ENCODE measurements at places on chromosomes 2 and 18.

- DNase-seq, result no peak
Measured at GRCh38 chr2:158113741-158114295, 12.1 kb downstream of the UPP2 start.

DNA sequence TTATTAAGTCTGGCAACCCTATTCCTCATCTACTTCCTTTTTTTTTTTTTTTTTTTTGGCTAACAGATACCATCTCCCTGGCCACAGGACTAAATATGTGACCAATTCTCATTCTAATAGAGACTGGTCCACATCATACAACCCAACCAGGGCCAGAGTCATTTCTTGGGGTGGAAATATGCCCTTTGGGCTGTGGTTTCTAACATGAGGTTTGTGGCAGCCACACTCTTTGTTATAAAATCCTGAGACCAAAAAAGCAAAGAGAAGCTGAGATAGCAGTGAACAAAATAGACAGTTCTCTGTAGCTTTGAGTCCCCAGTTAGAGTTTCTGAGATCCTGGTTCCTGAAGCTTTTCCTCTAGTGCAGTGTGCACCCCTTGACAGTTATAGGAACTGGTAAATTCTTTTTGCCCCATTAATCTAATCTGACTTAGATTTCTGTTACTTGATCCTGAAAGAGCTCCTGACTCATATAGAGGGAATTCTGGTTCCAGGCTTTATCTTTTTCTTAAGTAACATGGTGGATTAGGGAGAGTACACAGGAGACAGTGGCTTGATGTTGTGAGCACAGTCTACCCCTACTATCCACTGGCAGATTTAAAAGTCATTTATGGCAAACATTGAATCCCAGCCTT, 86.8 kb downstream of the MAIP1 start:
- DNase-seq, result no peak

GRCh38 chr2:176533505-176534193, 264.4 kb downstream of the MTX2 start:
- no peak for DNase-seq

- no peak for DNase-seq
Measured at GRCh38 chr18:75418293-75419005, 9.1 kb downstream of the SMIM21 start.

DNA sequence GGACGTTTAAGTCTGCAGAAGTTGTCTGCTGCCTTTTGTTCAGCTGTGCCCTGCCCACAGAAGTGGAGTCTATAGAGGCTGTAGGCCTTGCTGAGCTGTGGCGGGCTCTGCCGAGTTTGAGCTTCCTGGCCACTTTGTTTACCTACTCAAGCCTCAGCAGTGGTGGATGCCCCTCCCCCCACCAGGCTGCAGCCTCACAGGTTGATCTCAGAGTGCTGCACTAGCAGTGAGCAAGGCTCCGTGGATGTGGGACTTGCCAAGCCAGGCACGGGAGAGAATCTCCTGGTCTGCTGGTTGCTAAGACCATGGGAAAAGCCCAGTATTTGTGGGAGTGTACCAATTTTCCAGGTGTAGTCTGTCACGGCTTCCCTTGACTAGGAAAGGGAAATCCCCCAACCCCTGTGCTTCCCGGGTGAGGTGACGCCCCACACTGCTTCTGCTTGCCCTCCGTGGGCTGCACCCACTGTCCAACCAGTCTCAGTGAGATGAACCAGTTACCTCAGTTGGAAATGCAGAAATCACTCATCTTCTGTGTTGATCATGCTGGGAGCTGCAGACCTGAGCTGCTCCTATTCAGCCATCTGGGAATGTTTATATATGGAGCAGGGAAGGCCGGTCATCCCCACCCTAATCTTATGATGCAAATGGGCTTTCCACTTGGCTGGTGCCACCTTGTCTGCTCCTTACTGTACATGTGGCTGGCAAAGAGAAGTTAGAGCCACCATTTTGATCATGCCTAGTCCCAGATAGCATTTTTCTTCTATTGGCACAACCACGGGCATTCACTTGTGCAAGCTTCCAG, 156.9 kb upstream of the ITGA6 start:
- DNase-seq, result no peak

- DNase-seq, result no peak
Measured at GRCh38 chr2:176150584-176151441, 537 bp upstream of the HOXD4 start.

- no peak for DNase-seq
Measured at GRCh38 chr2:239531456-239532241, 130.8 kb upstream of the HDAC4 start.

GRCh38 chr2:152470861-152471854, 136.2 kb downstream of the FMNL2 start:
- no peak for DNase-seq

DNA sequence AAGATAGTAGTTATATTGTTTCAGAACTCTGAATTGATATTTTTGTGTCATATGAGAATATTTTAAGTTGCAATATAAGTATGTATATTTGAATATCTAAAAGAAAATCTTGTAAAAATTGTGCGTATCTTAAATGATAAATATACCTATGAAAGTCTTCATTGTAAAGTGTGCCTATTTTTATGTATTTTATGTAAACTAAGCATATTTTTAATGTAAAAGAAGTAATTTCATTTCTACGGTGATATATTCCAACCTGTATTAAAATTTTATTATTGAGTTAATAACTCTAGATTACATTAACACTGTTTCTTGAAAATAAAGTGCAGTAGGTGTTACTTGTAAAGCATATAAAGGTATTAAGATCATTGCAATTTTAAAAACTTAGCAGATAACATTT, 233.4 kb downstream of the PHLPP1 start:
- DNase-seq, result no peak

- no peak for DNase-seq
Measured at GRCh38 chr2:158953926-158954763, 14.3 kb upstream of the TANC1 start.

GRCh38 chr2:200787351-200788120, 24.2 kb upstream of the BZW1 start:
- DNase-seq, result no peak

- no peak for DNase-seq
Measured at GRCh38 chr2:181607629-181608590, 49.0 kb downstream of the CERKL start.

DNA sequence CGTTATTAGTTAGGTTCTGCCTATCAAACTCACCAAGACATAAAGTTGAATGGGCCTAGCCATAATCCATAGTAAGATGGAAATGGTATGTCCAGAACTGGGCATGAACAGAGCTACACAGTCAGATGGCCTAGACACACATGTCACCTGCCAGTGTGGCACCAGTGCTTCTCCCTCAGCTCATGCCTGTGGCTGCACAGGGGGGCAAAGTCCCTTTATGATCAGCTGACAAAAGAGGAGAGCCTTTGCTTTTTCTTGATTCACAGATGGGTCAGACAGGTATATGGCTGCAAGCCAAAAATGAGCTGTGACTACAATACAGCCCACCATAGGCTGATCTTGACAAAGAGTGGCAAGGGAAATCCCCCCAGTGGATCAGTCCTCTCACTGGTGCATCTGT, 28.3 kb upstream of the STARD7 start:
- no peak for DNase-seq

Measured in activated T-helper 1 cell treated with anti-CD3 and anti-CD28 coated beads, Interleukin-2, amount 50 U/mL, for 16 hours (primary cell).